KBM-7 (cell line): ENCODE measurements at places on chromosomes 7 and 10.

- no peak for DNase-seq
Measured at GRCh38 chr10:123908379-123908778, 16.8 kb upstream of the CPXM2 start.

- DNase-seq: no peak
Measured at GRCh38 chr10:12807096-12807755, 194.3 kb downstream of the CCDC3 start.

DNA sequence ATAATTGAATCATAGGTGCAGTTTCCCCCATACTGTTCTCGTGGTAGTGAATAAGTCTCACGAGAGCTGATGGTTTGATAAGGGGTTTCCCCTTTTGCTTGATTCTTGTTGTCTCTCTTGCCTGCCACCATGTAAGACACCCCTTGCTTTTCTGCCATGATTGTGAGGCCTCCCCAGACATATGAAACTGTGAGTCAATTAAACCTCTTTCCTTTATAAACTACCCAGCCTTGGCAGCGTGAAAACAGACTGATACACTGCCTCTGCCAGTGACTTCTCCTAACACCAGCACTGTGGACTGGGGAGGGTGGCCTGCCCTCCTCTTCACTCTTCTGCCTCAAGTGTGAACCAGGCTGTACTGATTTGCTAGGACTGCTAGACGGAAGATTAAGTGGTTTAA, 108.6 kb downstream of the RAB11FIP2 start:
- DNase-seq: no peak

GRCh38 chr7:138167869-138168296, 91.6 kb downstream of the AKR1D1 start:
- no peak for DNase-seq

DNA sequence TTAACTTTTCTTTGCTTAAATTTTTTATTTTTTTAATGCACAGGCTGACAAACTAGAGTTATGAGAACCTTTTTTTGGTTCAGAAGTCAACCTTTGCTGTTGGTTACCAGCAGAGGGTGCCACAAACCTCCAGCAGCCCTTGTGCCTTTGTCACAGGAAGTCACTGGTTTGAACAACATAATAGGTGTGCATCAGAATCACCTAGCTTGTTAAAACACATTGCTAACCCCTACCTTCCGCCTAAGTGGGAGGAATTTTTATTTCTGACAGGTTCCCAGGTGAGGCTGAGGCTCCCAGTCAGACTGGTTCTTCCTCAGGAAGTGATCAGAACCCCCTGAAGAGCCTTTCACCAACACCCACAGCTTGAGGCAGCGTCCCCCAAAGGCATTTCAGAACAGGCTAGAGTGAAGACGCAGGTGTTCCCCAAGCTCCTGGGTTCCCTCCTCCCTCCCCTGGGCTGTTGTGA, 22.6 kb upstream of the VDAC2 start:
- DNase-seq: peak; percentile 67

- no peak for DNase-seq
Measured at GRCh38 chr7:31023877-31024276, 28.2 kb upstream of the ADCYAP1R1 start.

DNA sequence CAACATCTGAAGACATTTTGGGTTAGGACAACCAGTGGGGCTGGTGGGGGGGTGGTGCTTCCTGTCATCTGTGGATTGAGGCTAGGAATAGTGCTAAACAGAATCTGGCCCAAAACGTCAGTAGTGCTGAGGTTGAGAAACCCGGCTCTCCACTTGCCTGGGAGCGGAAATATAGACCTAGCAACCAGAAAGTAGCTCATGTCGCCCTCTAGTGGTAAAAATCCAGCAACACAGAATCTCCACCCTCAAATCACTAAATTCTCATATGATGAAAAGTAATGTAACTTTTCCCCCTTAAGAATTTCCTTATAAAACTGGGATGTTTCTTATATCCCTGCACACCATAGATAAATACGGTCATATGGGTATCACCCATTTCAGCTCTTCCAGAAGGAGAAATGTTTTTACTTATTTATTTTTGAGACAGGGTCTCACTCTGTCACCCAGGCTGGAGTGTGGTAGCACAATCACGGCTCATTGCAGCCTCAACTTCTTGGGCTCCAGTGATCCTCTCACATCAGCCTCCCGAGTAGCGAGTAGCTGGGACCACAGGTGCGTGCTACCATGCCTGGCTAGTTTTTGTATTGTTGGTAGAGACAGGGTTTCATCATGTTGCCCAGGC, 34.4 kb downstream of the ZC3HAV1 start:
- peak; percentile 86 for DNase-seq

DNA sequence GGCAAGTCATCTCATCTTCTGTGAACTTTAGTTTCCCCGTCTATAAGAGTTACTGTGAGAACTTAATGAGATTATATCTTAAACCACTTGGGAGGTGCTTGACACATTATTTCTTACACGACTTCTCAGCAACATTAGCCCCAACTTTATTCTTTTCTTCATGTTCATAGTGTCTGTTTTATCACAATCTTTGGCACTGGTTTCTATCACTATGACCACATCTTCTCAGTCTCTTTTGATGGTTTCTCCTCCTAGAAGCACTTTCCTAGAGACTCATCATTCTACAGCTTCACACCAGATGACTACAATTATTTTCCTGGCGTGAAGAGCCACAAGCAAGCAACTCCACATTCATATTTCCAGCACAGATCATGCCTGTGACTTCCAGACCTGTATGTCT, 26.5 kb upstream of the BET1 start:
- no peak for DNase-seq

- no peak for DNase-seq
Measured at GRCh38 chr7:37248396-37248861, 200.2 kb downstream of the ELMO1 start.

DNA sequence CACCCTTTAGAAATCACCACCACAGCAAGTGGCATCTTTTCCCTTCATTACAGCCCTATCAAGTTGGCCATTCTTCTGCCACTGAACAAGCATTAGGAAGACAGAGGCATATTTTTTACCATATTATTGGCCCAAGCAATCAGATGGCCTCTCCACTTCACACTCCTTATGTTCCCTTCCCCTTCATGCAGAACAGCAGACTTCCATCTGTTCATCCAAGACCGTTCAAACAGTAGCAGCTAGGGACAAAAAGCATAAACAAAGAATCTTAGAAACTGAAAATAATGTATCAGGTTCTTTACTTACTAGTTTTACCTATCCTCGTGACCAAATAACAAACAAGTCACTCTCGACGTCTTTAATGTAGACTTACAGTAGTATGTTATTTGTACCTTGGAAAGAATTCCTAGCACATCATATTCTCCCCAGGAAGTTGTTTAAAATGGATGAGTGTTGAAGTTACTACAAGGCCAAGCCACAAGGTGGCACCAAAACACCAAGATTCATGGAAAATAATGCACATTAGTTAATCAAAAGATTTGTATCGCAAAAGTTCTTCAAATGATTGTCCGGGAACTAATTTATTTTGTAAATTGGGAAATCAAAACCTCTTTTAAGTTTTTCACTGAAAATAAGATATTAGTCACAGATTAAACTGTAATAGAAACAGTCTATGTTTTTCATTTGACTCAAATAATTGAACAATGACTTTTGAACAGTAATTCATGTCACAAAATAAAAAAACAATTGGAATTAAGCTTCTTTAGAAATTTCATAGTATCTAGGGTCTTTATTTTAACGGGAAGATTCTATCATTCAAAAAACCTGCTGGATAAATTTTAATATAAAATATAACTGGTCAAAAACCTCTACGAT, 112.1 kb downstream of the VPS41 start:
- peak; percentile 50 for DNase-seq

DNA sequence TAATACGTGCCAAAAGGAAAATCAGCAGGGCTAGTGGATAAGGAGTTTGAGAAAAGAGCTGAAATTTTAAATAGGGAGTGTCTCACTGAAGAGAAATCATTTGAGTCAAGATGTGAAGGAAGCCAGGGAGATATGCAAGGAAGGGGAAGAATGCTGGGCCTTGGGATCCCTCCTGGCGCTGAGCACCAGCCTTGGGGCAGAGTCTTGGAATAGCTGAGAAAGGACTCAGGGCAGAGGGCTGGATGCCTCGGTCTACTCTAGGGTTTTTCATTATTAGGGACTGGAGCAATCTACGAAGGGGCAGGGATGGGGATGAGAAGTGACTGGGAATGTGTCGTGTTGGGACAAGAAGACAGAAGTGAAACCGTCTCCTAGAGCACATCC, 484 bp downstream of the ZWINT start:
- no peak for DNase-seq

DNA sequence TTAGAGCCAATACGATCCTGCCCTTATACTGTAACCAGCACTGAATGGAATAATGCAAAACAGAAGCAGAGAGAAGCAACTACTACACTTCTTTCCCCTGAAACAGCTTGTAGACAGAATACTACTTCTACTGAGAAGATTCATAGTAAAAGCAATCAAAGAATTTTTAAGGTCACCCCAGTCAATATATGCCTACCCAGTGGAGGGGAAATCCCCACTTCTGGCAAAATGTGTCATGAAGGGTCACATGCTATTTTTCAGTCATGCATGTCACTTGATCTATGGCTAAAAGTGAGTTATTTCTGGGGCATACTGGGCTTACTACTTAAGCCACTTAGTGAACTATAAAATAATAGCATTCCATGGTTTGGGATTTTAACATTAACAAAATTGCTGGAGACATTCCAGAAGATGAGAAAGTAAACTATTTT, 25.6 kb downstream of the IRF5 start:
- DNase-seq: no peak

DNA sequence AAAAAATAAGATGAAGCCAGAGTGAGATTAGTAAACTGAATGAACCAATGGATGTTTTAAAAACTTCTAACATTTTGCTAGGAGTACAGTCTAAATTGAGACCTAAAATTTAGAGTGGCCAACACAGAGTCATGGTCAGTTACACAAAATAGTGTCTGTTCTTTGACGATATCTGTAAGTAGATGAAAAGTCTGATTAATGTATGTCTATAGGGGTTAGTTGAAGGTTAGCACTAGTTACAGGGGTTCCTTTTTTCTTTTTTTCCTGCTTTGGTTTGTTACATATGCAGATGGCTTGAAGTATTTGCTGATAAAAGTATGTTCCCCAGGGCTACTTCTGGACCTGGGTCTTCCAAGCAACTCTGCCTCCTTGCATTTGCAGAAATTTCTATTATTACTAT, 90.1 kb upstream of the MTPN start:
- no peak for DNase-seq

- DNase-seq: peak; percentile 25
Measured at GRCh38 chr7:77699056-77699455, 2.8 kb downstream of the RSBN1L start.

DNA sequence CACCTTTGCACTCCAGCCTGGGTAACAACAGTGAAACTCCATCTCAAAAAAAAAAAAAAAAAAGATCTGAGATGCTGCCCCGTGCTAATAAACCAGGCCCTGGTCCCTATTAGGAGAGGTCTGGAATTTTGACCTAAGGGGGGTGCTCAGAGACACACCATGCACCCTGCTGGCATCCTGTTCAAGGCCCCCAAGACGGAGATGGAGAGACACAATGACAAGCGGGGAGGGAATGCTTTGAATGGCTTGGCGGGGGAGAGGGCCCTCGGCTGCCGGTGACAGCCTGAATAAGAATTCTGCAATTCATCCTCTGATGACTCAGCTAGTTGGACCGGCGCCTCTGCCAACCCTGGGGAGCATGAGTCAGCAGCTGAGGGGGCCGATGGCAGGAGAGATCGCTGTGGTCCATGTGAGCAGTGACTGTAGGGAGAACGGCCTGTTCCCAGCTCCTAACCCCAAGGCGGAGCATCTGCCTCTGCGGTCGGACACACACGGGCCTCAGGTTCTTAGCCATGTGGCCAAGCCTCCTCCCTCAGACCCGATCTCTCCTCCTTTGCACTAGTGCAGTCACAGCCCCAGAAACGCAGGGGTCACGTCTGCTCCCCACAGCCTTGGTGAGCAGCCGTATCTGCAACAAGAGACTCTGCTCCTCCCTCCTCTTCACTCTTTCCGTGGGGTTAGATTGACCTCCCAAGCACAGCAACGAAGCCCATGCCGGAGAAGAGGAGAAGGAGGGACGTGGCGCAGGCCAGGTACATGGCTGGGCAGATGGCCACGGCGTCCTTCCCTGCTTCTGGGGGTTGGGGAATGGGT, 14.9 kb downstream of the TRIM56 start:
- peak; percentile 90 for DNase-seq

- DNase-seq: no peak
Measured at GRCh38 chr7:123401295-123401694, 133.1 kb downstream of the IQUB start.

GRCh38 chr7:97272237-97272975, 154.9 kb downstream of the SDHAF3 start:
- DNase-seq: no peak

GRCh38 chr7:18450019-18450418, 45.5 kb upstream of the HDAC9 start:
- no peak for DNase-seq

GRCh38 chr10:12938271-12938670, 63.2 kb downstream of the CCDC3 start:
- no peak for DNase-seq

DNA sequence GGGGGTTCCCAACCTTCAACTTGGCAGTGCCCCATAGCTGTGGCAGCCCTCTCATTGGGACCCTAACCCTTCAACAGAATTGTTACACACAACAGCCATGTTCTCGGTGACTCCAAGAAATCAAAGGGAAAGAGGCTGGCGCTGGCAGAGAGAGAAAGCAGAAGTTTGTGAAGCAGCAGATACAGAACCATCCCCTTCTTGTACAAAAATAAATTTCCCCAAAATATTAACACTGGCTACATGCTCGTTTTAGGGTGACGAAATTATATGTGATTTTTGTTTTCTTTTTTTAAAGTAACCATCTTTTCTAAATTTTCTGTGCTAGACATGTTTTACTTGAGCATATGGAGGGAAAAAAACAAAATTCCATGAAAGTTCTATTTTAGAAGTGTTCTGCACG, 45.2 kb upstream of the SAMD8 start:
- no peak for DNase-seq
